Fibroblast of lung (primary cell): ENCODE measurements at places on chromosomes 6 and 20. TPM values are rescaled to one million over a fixed set of nuclear protein-coding genes. Genes with fewer than 3 reads are reported as not detected.

DNA sequence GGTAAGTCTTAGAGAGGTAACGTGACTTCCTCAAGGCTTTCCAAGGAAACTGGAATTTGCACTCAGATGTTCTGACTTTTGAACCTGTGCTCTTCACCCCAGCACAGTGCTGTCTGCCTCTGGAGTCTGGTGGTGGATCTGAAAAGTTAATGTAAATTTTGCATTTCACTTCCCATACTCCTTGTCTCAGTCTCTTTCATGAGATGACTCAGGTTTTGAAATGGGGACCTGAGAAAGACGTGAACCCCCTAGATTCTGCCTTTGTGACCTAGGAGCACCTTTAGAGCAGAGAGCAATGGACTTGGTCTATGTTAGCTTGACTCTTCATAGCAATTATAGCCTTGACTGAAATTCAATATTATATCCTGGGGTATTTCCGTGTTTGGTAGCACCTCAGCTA lies 223.0 kb downstream of the QKI start:
- DNase-seq: no peak

DNA sequence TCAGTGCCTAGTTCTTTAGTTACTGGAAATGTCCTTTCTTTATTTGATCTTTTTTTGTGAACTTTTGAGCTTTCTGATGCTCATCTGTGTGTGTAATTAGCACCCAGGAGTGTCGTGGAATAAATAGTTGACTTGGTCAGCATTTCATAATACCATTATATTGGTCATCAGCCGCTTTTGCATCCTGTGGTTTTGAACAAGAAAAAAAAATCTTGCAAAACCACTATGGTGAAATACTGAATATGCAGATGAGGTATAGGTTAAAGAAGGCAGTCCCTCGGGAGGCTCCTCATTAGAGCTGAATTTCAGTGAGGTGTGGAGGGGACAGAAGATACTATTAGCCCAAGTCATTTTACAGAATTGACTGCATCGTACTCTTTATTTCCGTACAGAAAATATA lies 90.1 kb downstream of the FOXO3 start:
- peak; percentile 80 for DNase-seq

The TBXT gene
- total RNA-seq: not detected in 2 replicates

The NFS1 gene
- total RNA-seq: 31.7 and 36.5 TPM in 2 replicates

The SIRPB1 gene
- 0.17 and 1.0 TPM in 2 replicates for total RNA-seq

DNA sequence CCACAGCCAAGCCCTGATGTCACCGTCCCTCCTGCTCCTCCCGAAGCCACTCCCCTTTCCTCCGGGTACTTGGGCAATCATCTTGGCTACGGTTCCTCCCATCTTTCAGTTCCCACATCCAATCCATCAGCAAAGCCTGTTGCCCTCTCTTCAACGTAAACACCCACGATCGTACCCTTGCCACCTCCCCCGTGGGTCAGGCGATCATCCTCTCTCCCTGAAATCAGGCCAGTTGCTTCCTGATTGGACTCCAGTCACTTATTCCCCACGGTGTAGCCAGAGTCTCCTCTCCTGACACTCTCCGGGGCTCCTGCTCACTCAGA lies 44.5 kb downstream of the SULF2 start:
- DNase-seq: no peak

The WASF1 gene
- 8.5 and 13.2 TPM in 2 replicates for total RNA-seq

DNA sequence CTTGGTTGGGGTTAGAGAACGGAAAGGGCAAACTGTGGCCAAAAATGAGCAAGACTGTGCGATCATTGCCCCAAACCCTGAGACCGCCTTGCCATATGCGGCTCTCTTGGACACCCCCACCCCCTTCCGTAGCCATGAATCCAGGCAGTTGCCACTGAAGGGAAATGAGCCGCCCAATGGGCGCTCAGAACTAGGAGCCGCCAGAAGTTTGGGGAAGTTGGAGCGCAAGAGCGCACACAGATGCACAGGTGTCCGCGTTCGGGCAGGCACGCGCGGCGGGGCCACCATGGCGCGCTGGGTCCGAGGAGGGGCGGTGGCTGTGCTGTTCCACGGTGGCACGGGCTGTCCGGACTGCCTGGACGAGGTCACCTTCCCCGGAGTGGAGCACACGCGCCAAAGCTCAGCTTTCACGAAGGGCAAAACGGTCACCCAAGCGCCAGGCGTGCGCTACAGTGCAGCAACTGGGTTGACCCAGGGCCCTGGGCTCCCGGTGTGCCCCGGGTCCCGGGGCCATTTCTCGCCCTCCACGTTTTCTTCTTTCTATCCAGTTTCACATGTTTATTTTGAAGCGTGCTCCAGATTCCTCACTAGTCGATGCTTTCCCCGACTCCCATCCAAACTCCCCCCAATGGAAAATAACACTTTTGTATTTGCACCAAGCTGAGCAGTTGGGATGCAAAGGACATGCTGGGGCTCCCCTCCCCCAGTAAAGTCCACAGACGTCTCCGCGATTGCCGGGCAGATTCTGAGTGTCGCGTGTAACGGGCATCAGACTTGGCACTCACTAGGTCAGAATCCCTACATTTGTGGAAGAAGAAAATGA lies 906 bp upstream of the PDE10A start:
- peak; percentile 19 for DNase-seq

The PRDM13 gene
- not detected in 2 replicates for total RNA-seq

The GGT7 gene
- 9.5 and 15.2 TPM in 2 replicates for total RNA-seq

The TRIM15 gene
- total RNA-seq: not detected in 2 replicates

The ZC3H12D gene
- under 0.01 and 0.17 TPM in 2 replicates for total RNA-seq

The DAAM2 gene
- total RNA-seq: 25.9 and 41.5 TPM in 2 replicates

The WFDC10B gene
- not detected in 2 replicates for total RNA-seq

- no peak for DNase-seq
Measured at GRCh38 chr6:132760256-132760655, 2.6 kb upstream of the VNN2 start.

The CENPW gene
- 5.1 and 8.3 TPM in 2 replicates for total RNA-seq
